Activated gamma-delta T cell treated with Interleukin-2 at 50 U/mL for 16 hours (primary cell): ENCODE measurements at places on chromosomes 3 and 15.

DNA sequence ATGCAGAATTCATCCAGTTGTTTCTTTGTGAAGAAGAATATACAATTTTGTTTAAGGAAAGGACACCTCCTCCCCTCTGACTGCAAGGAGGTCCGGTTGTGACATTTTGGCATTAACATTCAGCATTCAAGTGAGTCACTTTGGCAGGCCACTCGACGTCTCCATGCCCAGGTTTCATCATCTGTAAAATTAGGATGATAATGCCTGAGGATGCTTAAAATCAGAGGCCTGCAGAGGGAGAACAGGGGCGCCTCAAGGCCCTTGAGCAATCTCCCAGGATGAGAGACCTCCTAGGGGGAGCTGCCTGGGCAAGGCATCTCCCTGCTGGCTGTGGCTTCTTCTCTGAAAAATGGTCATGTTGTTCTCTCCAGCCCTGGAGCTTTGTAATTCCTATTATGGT lies 236.0 kb downstream of the CACNA2D3 start:
- no peak for DNase-seq

GRCh38 chr3:16203031-16203430 lies 28.6 kb downstream of the GALNT15 start:
- no peak for DNase-seq

- DNase-seq, result no peak
Measured at GRCh38 chr3:181771120-181771519, 59.4 kb downstream of the SOX2 start.

DNA sequence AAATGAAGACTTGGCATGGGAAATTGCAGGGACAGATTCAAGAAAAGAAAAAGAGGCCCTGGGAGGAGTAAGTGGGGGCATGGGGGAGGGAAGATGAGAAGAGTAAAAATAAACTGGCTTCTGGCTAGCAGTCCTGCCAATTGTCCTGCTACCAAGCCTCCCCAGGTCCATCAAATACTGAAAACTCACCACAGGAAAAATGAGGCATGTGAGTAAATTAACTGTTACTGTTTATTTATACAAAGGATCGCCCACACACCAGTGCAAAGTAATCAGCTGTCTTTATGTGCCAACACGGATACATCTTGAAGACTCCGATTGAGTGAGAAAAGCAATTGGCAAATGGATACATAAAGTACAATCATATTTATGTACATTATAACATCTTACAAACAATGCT lies 10.7 kb upstream of the KLHL25 start:
- no peak for DNase-seq

DNA sequence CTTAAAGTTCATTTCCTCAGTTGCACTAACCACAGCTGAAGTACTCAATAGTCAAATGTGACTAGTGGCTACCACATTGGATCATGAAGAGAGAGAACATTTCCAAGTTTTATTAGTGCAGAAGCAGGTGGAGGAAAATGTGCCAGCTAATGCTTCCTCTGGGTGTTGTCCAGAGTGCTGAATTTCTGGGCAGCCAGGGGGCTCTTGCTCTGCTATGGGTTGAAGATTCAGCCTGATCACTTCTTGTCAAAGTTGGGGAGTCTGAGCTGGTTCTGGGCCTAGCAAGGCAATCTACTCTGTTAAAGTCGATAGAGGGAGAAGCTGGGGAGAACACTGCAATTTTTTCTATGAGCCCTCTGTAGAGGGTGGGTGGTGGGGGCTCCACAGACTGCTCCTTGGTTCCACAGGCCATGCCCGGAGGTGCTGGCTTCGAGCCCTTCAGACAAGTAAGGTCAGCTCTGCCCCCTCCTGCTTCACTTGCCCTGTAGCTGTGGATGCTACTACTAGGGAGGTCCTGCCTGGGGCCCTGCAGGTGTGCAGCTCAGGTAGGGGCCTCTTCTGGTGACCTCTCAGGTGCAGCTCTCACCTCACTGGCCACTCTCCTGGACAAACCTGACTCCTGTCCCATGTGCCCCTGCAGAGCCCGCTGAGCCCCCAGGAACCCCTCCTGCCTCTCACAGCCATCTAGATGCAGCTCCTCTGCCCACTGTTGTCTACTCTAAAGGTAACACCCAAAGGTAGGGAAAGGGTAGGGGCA lies 8.2 kb downstream of the ALG3 start:
- no peak for DNase-seq

DNA sequence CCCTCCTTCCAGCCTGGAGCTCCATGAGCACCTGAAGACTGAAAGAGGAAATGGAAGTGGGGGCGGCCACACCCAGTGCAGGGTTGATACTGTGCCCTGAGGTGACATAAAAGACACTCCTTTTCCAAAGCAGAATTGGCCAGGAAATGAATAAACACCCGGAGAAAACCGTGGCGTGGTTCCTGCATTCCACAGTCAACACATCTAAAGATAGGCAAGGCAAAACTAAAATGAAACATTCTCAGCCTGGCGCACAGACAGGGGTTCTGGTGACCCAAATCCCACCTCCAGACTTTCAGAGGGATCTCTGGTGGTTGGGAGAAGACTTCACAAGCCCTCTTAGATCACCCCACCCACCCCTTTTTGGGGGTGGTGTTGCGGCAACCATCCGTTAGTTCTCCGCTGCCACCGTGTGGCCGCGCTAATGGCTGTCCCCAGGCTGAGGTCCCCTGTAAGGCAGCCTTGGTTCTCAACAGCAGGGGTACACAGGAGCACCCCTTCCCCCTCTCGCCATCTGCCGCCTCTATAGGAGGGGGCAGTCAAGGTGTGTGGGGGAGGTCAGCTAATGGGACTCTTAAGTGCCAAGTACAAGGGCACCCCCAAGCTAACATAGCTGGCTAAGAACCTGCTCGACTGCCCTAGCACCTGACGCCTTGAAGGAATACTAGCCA lies 2.5 kb upstream of the MST1R start:
- DNase-seq, result peak; percentile 39

GRCh38 chr3:150035910-150036612 lies 65.4 kb upstream of the PFN2 start:
- no peak for DNase-seq

DNA sequence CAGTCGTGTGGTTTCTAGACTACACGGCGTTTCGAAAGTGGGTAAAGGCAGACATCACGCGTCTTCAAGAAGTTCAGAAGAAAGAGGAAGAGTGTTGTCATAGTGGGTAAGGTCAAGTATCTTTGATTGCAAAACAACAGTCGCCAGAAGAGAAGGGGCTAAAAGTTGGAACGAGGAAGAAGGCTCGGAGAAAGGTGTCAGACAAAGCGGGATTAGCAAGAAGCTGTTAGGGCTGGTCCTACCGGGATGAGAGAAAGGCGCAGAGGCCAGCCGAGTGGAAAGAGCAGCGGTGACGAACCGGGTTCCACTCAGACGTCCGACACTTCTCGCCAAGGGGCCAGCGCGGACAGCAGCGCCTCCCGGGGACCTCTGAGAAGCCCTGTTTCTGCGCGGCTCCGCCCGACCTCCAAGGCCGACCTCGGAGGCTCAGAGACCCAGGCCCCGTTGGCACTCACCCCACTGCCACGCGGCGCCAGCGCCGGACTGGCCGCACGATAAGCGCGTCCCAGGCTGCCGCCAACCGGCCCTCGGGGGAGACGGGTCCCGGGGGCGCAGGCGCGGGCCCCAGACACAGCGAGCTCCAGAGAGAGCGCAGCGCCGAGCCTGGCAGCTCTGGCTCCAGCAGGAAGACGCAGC lies 436 bp downstream of the ADPGK start:
- no peak for DNase-seq
